ENCODE measurements at places on chromosomes 16 and 17. TPM values are rescaled to one million over a fixed set of nuclear protein-coding genes. Genes with fewer than 3 reads are reported as not detected.

Gene NXPH3
- not detected for total RNA-seq

Gene BICDL2
- total RNA-seq, result 1.4 TPM

GRCh38 chr17:35368081-35368830 is 5.2 kb downstream of the SLFN11 start:
- H3K4me1 ChIP-seq, result peaks cover 76% of the 10 kb centered on the region
- H3K27ac ChIP-seq, result peak overlapping the region; percentile 42
- H3K27me3 ChIP-seq, result no peaks in the 10 kb centered on the region
- H3K4me3 ChIP-seq, result no peak overlapping the region

GRCh38 chr16:54022362-54022761 is 264.2 kb downstream of the IRX3 start:
- H3K27me3 ChIP-seq, result no peaks in the 10 kb centered on the region
- no peaks in the 10 kb centered on the region for H3K4me1 ChIP-seq
- no peak overlapping the region for H3K4me3 ChIP-seq
- H3K36me3 ChIP-seq, result no peaks in the 10 kb centered on the region
- H3K27ac ChIP-seq, result no peak overlapping the region
- no peak for DNase-seq

DNA sequence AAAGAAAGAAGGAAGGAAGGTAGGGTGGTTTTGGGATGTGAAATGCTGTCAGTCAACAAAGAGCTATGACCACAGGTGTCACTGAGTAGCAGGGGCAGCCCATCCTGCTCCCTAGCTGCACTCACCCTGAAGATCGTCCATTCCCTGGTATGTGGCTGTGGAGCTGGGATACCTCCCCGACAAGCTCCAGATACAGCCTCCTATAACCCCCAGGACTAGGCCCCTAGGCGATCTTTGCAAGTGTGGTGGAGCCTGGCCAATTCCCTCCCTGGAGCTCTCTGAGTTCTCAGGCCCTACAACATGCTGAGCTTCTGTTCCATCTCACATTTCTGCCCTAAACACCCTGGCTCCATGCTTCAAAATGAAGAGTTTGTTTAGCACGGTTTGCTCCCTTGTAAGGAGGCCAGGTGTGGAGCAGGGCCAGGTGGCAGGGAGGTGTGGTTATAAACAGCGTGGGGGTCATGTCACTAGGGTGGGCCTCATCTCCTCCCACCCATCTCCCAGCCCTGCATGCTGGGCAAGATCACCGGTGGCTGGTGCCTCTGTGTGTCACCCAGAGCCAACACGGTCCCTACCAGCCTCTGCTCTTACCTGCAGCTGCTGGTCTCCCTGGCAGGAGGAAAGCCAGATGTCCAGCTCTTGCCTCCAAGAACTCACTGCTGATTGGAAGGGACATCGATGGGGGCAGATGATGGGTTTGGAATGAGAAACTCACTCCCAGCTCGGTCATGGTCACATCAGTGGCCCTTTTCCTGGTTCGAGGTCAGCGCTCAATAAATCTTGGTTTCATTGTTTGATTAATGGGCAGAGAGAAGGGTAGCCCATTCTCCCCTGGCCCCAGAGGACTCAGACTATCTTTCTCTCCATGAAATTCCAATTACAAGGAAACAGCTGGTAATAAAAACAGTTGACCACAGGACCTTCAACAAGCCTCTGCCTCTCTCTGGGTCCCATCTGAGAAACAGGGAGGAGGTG is 511.0 kb upstream of the CDH5 start:
- H3K4me1 ChIP-seq, result no peaks in the 10 kb centered on the region
- no peak overlapping the region for H3K27ac ChIP-seq
- H3K4me3 ChIP-seq, result no peak overlapping the region
- H3K36me3 ChIP-seq, result no peaks in the 10 kb centered on the region
- no peaks in the 10 kb centered on the region for H3K27me3 ChIP-seq
- DNase-seq, result no peak

GRCh38 chr17:32528825-32529224 is 42.0 kb downstream of the CDK5R1 start:
- peaks cover 12% of the 10 kb centered on the region for H3K27me3 ChIP-seq
- DNase-seq, result no peak
- H3K36me3 ChIP-seq, result peaks cover 4% of the 10 kb centered on the region
- peaks cover 40% of the 10 kb centered on the region for H3K4me1 ChIP-seq
- H3K4me3 ChIP-seq, result peak overlapping the region; percentile 1
